NCI-H345 (cell line): ENCODE measurements at places on chromosomes 6 and 20.

- DNase-seq: no peak
These were observed 32.3 kb upstream of the TAGAP start for GRCh38 chr6:159077123-159077522.

DNA sequence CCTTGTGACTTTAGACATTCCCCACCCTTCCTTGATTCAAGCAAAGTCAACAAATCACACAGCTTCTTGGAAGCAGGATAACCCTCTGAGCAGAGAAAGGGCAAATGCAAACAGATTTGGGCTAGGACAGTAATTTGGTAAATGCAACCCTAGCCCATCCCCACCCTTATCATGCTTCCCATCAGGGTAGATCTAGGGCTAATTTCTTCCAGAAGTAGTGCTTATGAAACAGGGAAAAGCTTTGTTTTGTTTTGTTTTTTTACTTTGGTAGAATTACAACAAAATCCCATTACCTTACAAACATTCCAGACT, 525.1 kb upstream of the NOX3 start:
- DNase-seq: no peak

DNA sequence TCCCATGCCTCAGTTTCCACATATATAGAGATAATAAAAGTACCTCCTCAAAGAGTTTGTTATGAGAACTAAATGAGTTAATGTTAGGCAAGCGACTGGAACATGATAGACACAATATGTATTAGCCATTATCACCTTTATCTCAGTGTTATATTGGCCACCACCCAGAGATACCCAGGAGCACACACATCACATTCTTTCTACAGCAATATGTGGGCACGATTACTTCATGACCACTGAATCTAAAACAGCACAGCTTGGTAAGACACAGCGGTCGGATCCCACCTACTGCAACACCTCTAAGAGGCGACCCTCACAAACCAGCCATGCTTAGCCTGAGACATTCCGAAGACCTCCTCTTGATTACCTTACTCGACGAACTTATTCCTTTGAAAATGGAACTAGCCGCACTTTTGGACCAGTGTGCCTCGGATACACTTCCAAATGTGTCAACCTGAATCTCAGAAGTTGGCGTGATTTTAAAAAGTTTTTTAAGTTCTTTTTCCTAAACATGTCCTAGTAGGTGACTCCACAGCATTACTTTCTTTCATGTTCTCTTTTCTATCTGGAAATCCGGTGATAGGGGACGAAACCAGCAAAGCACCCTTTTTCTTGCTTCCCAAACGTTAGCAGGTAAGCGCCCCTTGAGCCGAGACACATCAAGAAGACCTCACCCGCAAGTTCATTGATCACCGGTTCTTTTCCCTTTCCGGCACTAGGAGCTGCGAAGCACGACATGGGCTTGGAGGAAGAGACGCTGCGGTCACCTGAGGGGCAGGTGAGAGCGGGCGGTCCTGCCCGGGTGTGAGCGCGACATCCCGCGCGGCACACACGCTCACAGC, 923 bp downstream of the GMDS start:
- peak; percentile 30 for DNase-seq

DNA sequence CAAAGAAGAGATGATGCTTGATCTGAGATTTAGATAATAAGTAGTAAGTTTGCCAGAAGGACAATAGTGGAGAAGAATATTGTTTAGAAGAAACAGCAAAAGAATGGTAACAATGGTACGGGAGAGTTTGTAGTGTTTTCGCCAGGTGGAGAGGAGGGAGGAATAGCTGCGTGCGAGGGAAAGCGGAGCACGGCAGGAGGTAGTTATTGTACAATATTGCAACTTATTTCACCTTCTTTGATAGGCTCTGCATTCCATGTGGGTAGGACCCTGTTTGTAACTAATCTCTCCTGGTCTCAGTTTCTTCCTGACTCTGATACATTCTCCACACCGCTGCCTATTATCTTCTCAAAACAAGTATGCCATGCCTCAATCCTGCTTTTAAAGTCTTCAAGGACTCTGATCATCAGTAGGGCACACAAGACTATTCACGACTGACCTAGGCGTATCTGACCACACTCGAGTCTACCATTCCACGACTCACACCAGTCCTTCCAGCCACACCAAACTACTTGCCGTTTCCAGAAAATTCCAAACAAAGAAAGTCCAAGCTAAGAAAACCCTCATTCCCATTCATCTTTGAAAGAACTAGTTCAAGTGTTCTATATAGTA, 1.1 kb downstream of the PPIL4 start:
- no peak for DNase-seq

DNA sequence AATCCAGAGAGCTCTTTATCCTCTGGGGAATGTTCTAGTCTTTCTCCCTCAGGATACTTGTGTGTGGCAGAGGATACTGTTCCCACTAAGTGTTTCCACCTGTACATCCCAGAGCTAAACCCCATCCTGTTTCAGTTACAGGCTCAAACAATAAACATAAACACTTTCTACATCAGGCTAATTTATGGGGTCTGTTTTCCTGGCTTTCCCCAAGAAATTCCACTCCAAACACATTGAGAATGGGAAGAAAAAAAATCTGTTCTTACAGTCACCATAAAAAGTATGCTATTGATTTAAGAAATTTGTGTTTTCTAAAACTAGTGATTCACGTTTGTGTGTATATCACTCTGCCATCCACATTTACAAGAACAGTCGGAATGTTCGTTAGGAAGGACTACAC, 293.9 kb upstream of the FOXQ1 start:
- no peak for DNase-seq

- DNase-seq: no peak
These were observed 34.2 kb downstream of the DTNBP1 start for GRCh38 chr6:15628499-15629131.

DNA sequence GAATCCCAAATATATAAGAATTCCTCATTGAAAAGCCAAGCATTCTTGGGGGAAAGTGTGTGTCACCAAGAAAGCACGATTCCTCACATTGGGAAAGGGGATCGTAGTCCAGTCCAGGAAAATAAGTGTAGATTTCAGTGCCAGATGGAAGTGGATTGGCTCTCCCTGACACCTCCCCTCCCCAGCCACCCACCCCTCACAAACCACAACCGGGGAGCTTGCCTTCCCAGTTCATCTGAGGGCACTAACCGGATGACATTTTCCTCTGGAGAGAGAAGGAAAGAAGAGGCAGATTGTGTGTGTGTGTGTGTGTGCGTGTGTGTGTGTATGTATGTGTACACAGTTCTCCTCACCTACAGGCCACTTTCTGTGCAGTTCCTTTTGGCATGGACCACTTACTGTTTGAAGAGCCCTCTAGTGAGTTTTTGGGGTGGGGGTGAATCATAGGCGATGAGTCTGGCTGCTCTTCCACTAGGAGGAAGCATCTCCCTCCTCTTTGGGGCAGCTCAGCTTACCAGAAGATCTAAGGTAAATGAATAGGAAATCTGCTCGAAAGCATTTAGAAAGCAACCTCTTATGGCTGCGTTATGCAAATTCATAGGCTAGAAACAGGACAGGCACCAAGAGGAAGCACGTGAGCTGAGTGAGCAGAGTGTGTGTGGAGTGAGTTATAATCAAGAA, 20.8 kb downstream of the DAAM2 start:
- DNase-seq: peak; percentile 52

- no peak for DNase-seq
These were observed 134.2 kb downstream of the TRIM27 start for GRCh38 chr6:28789553-28790083.

GRCh38 chr6:127031511-127031910, 87.0 kb upstream of the RSPO3 start:
- DNase-seq: no peak

DNA sequence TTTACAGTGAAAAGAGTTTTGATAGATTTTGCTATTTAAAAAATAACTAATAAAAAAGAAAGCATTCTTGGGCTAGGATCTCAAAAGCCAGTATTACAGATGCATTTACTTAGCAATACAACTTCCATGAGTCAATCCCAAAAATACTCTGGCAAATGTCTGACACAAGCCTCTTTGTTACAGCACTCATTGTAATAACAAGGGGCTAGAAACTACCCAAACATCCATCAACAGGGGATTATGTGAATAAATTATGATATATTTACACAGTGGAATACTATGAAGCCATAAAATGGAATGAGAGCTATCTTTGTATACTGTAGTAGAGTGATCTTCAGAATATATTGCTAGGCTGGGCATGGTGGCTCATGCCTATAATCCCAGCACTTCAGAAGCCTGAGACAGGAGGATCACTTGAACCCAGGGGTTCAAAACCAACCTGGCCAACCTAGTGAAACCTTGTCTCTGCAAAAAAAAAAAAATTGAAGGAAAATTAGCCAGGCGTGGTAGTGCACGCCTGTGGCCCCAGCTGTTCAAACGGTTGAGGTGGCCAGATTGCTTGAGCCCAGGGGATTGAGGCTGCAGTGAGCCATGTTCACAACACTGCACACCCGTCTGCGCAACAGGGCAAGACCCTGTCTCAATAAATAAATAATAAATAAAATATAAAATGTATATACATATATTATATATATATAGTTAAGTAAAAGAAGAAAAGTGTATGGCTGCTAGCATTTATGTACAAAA, 34.7 kb upstream of the TOP1 start:
- no peak for DNase-seq

- DNase-seq: no peak
These were observed 217.7 kb downstream of the OR2B2 start for GRCh38 chr6:27694547-27694874.

DNA sequence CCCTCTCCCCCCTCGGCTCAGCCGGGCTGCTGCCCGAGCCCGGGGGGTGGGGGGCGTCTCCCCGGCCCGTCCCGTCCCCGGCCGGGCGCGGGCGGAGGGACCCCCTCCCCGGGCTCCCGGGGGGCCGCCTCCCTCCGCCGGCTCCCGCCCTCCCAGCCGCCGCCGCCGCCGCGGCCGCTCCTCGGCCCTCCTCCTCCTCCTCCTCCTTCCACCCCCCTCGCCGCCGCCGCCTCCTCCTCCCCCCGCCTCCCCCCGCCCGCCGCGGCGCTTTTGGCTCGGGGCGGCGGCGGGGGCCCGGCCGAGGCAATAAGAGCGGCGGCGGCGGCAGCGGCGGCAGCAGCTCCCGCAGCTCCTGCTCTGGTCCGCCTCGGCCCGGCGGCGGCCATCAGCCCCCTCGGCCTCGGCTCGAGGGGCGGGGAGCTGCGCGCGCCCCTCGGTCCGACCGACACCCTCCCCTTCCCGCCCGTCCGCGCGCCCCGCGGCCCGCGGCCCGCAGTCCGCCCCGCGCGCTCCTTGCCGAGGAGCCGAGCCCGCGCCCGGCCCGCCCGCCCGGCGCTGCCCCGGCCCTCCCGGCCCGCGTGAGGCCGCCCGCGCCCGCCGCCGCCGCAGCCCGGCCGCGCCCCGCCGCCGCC, 38.7 kb downstream of the GNAS start:
- DNase-seq: peak; percentile 89

DNA sequence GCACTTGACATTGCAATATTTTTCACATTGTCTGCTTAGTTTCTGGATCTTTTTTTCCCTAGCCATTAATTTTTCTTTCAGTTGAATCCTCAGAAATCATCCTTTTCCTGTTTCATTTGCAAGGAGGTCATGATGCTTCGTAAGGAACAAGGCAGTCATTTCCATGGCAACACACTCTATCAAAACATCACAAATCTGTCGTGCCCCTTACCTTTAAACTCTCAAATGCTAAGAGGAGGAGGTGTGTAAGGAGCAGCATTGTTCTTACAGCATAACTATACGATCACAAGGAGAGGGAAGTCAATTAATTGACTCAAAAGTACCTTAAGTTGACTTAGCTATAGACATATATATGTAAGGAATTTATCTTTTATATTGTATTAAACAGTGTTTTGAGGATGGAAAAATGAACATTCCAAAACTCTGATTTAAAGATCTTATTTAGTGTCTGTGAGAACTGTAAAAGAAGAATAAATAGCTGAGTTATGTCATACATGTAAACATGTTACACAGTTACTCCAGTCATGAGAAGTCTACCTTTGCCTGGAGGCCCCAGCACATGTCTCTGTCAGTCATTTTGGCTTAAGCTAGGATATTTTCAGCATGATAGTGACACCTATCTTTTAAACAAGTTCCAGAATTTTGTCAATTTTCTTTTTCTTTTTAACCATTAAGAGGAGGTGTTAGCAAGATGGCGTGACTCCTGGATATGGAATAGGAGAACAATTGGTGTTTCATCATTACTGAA, 41.6 kb downstream of the CDKAL1 start:
- no peak for DNase-seq

DNA sequence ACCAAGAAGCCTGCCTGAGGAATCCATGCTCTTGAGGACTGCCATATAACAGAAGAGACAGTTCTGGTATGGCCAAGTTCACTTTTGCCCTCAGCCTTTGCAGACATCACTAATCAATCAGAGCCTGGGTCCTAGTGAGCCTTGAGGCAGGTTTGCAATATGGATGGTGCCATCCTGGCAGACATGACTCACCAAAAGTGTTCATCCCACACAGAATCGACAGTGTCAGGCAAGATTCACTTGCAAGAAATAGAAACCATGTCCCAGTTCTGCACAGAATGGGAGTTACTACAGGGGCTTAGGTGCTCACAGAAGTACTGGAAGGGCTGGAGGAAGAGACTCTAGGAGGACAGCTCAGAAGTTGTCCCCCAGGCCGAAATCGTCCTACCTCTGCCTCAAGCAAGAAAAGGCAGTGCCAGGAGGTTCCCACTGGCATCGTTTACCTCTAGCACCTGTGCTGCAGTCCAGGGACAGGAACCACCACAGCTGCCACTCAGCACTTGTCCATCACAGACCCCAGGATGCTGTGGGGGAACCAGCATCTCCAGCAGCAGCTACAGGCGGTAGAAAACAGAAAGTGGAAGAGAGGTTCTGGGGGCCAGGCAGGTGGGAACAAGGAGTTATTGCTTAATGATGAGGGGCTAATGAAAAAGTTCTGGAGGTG, 42.6 kb upstream of the PHACTR3 start:
- no peak for DNase-seq

- DNase-seq: peak; percentile 14
These were observed 25.1 kb upstream of the ENPP1 start for GRCh38 chr6:131782764-131783163.

- DNase-seq: no peak
These were observed 35.2 kb upstream of the OVOL2 start for GRCh38 chr20:18092890-18093289.

DNA sequence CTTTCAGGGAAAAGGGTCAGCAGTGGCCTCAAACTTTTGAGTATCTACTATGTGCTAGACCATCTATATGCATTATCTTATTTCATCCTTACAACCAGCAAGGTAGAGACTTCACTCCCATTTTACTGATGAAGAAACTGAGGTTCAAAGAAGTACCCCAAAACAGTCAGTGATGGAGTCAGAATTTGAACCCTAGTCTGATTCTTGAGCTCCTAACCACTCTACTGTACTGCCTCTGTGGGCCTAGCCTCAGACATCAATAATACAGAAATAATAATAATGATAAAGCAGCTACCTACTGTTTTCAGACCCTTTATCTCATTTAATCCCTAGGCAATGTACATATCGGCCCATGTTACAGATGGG, 8.4 kb downstream of the ADA start:
- DNase-seq: no peak
